Cerebellar nuclear complex (tissue), 1 donor: ENCODE measurements at places on chromosomes 1 and 21.

DNA sequence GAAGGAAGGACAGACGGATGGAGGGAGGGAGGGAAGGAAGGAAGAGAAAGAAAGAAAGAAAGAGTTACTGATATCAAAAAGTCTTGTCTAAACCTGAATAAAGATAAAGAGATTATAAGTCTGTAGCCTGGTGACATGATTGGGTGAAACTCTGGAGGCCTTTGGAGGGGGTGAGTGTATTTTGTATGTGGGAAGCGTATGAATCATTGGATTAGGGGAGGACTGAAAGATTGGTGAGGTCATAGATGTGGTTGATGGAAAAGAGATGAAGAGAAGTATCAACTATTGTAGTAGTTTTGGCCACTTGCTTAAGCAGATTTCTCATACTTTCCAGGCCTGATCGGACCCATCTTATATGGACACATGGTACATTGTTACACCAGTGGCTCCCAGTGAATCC is 11.5 kb upstream of the KCNJ6 start:
- no peak for DNase-seq

DNA sequence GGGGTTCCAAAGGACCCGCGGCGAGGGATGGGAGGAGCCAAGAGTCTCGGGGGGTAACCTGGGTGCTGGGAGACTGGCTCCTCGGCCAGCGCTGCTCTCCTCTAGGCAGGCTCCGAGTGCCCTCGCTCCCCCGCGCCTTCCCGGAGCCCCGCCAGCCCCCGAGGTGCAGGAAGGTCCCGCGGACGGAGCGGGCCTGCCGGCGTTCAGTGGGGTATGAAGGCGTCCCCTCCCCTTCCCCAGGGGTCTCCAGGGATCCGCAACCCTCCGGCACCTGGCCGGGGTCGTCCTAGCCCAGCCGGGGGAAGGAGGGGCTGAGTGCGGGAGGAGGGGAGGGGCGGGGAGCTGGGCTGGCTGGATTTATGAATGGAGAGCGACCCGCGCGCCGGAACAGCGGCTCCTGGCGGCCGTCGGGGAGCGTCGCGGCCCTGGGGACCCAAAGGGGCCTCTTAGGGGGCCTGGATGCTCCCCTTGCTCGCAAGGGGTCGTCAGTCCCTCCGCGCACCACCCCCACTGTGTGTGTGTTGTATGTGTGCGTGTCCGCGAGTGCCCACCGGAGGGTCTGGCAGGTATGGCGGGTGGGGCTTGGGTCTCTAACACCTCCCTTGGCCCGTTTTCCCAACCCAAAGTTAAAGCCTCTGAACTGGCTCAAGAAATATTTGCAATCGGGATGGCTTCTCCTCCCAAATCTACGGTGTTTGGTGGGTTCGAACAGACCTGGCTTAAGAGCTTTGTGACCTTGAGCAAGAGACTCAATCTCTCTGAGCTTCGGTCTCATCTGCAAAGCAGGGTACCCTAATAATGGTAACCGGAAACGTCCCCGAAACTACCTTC is 642 bp downstream of the HCRTR1 start:
- DNase-seq = no peak

GRCh38 chr1:165927169-165927568 is 99.8 kb downstream of the UCK2 start:
- no peak for DNase-seq

GRCh38 chr1:197439708-197440280 is 171.7 kb downstream of the CRB1 start:
- no peak for DNase-seq

- no peak for DNase-seq
These were observed 6.2 kb downstream of the FNDC5 start for GRCh38 chr1:32864375-32865019.

DNA sequence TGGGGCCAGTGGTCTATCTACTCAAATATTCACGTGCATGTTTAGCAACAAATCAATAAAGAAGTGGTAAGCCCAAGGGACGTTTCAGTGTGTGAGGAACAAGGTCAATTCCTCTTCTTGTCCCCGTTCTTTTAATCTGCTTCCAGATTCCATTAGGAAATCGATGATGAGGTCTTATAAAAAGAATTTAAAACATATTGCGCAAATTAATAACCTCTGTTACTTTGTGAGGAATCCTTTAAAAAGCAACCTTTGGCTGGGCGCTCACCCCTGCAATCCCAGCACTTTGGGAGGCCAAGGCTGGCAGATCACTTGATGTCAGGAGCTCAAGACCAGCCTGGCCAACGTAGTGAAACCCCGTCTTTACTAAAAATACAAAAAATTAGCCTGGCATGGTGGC is 113.0 kb upstream of the TMPRSS2 start:
- DNase-seq = no peak

DNA sequence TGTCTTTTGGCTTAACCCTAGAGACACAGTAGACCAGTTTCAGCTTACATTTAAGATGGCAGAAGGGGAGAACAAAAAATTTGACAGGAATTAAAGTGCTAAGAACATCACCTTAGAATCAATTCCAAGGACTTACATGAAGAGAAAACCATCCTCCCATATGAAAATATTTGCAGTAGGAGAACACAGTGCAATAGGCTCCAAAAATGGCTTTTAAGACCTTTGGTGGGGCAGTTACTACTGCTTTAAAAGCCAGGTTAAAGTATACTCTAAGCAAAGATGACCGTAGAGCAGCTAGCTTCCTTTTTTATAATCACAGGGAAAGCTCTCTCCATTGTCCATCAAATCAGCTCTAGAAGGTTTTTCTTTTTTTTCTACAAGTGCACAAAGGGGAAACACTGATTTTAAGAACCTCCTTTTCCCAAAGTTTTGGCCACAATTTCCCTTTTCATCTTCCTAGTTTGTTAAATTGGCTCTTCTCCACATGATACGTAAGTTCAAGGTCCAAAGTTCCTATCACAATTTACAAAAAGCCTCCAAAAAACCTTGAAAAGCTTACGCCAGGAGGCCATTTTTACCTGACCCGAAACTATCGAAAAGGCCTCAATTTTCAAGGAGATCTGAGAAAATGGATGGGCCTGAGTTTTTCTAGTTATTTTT is 3.3 kb downstream of the TXNIP start:
- DNase-seq = no peak

DNA sequence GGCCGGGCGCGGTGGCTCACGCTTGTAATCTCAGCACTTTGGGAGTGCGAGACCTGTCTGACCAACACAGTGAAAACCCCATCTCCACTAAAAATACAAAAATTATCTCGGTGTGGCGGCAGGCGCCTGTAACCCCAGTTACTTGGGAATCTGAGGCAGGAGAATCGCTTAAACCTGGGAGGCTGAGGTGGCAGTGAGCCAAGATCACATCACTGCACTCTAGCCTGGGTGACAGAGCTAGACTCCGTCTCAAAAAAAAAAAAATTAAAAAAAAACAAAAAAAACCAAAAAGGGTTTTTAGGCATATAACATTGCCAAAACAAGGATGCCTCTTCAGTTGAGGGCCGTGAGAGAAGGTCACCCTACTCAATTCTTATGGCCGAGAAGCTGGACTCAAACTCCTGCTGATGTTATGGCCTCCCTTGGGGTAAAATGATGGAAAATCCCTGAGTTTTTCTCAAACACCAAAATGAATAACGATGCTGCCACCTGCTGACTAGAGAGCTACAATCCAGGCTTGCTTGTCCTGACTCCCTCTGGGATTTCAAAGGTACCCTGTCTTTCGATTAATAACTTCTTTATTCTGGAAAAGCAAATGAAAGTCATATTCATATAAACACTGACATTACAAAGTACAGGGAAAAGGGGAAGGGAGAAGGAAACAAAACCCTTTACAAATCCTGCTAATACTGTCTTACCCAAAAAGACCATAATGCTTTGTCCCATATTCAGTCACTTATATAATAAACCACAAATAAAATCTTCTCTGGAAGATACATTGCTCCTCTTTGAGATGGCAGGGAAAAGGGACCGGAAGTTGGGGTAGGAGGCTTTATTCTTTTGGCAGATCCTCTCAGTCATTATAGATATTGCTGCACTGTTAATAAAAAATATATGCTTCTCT is 10.7 kb downstream of the RAB42 start:
- DNase-seq = peak; percentile 10

DNA sequence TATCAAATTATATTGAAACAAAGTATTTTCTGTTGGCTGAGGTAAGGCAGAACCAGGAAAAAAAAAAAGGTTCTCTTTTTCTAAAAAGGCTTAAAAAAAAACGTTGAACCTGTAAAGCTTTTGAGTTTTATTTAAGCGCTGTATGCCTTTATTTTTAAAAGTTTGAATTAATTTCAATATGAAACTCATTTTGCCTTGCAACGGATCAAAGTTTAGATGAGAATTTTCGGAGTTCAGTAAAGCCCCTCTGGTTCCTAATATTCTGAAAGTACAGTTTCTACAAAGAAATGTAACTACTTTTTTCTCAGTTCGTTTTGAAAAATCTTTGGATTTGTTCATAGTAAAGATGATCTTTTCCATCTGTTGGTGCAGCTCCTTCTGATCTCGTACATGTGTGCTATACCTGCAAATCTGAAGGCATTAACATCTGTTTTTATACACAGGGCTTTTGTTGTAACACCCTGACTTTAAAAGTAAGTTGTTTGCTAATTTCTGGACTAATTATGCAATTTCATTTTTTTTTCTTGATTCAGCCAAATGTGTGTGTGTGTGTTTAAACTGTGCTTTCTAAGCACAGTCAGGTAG is 1.7 kb downstream of the ZBTB18 start:
- DNase-seq = no peak

DNA sequence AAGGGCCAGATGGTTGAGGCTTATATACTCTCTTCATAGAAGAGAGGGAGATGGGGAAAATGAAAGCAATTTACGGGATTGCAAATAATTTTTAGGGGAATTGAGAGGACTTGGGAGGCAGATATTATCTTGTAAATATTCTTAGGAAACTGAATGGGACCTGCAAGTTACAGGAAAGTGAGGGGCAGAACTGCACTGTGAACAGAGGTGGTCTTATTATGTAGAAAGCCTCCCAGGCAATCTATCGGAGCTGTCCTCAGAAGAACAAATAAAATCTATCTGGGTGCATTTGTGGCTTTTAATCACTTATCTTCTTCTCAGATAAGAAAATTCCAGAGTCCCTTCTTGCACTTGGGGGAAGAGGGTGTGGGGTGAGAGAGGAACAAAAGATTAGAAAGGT is 223.5 kb downstream of the RHOU start:
- DNase-seq = no peak

- no peak for DNase-seq
These were observed 743 bp upstream of the KRTAP10-10 start for GRCh38 chr21:44636209-44637017.

- no peak for DNase-seq
These were observed 14.6 kb downstream of the SIPA1L2 start for GRCh38 chr1:232615306-232615800.

- DNase-seq = no peak
These were observed 386.1 kb downstream of the RWDD3 start for GRCh38 chr1:95620076-95620475.

GRCh38 chr1:3968851-3969250 is 68.8 kb upstream of the C1orf174 start:
- DNase-seq = no peak

GRCh38 chr1:59318271-59318860 is 21.5 kb downstream of the FGGY start:
- DNase-seq = no peak

- no peak for DNase-seq
These were observed 79.6 kb downstream of the PROX1 start for GRCh38 chr1:214067397-214067796.

DNA sequence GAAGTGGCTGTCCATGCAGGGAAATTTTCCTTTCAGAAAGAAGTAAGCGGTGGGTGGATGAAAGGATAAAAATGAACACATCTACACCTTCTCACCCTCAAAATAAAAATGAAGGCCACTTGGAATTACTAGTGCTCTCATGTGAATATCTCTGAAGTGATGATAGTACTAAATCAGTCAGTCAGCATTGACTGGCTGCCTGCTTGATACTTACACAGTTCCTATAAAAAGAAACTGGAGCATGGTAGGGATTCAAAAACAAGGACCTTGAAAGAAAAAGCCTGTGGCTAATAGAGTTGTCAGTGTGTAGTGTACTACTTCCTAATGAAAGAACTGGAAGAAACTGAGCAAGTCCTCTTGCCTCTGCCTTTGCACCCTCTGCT is 239.7 kb downstream of the HLX start:
- DNase-seq = no peak

GRCh38 chr1:229204921-229205777 is 65.8 kb upstream of the RAB4A start:
- no peak for DNase-seq

- no peak for DNase-seq
These were observed 38.9 kb downstream of the EPHB2 start for GRCh38 chr1:22749503-22749902.

DNA sequence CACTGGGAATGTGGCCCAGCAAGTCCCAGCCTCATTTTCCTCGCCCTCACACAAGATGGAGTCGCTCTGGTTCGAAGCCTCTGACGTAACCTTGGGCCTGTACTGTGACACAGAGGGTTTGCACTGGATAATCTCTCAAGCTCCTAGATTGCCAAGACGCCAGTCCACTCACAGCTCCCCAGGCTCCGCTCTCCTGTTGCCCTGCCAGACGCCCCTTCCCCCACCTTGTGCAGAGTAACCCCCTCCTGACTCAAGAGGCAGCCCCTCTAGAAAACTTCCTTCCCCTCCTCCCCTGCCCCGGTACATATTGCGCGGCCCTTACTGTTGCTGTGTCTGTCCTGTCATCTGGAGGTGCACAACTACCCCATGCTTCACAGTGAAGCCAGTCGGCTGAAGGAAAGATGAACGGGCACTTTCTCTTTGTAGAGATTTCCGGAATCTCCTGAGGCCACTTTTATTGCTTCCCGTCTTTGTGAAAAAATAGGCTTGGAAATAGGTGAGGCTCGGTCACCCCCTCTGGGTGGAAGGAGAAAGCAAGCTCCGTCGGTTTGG is 981 bp upstream of the KIAA1614 start:
- DNase-seq = no peak

DNA sequence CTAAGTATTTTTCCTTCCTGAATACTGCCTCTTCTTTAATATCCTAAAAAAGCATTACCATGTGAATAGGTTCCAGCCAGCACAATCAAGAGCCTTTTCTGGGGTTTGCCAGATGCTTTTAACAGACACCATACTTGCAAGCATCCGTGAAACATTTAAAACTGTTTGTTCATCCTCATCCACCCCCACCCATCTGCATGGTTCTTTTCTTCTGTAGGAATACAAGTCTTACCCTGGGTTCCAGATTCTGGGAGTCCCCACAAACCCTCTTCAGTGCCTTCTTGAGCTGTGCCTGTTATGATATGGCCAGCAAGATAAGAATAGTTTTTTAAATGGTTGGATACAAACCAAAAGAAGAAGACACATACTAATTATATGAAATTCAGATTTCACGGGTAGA is 354.9 kb upstream of the PLXNA2 start:
- no peak for DNase-seq

- DNase-seq = no peak
These were observed 370.5 kb upstream of the PBX1 start for GRCh38 chr1:164188497-164188896.

- DNase-seq = no peak
These were observed at the start of gene ARL8A for GRCh38 chr1:202144402-202145067. Gene ARL8A (minus strand): TSS chr1:202144737. CDS start chr1:202144572, 165 bp downstream.

DNA sequence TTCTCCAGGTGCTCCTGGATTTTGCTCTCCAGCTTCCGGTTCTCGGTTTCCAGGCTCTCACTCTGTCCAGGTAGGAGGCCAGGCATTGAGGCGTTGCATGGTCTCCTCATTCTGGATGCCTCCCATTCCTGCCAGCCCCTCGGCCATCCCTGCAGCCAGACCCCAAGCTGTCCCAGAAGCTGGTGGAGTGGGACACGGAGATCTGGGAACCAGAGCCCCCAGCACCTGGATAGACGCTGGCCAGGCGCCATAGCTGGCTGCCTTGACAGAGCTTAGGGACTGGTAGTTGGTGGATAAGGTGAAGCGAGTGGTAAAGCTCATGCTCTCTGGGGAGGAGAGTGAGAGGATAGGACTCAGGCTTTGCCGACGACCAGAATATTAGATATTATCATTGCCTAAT is 29.6 kb downstream of the RAP1A start:
- DNase-seq = no peak

- DNase-seq = no peak
These were observed 27.6 kb upstream of the BCAS2 start for GRCh38 chr1:114609026-114609425.
